ENCODE measurements at places on chromosomes 11 and 22. TPM values are rescaled to one million over a fixed set of nuclear protein-coding genes. Genes with fewer than 3 reads are reported as not detected.

DNA sequence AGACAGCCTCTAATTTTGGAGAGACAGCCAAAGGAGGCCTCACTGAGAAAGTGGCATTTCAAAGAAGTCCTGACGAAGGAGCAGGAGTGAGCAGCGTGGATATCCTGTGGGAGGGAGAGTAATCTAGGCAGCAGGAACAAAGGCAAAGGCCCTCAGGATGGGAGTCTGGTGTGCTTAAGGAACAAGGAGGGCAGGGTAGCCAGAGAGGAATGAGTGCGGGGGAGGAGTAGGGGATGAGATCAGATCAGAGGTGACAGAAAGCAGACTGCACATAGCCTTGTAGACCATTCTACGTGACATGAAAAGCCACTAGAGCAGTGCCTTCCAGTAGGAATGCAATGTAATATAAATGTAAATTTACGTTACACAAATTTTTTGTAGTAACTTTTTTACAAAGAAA is 5.6 kb downstream of the SLC36A4 start:
- DNase-seq: no peak

DNA sequence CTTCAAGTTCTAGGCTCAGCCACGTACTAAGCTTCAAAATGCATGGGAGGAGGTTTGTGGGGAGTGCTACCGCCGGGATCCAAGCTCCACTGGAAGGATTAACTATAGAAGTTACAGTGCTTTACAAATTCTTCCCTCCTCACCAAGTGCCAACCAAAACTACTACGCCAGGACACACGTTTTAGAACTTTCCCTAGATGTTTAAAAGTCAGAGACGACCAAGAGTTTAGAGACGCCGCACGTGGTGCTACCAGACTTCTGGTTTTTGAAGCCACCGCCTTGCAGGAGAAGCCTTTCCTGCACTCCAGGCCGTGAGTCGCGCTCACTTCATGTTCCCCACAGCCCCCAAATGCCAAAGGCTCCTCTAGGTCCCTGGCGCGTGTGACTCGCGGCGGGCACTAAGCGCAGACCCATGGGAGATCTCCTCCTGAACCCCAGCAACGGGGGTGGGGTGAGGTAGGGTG is 734 bp downstream of the SNU13 start:
- DNase-seq: no peak

GRCh38 chr11:131025421-131026125 is 109.3 kb upstream of the SNX19 start:
- no peak for DNase-seq

GRCh38 chr11:12505183-12505582 is 127.8 kb downstream of the PARVA start:
- DNase-seq: no peak

Gene CABP4
- 2.9 TPM for total RNA-seq

Gene BARX2
- not detected for total RNA-seq
